Osteoblast (primary cell): ENCODE measurements at places on chromosomes 12 and 14. TPM values are rescaled to one million over a fixed set of nuclear protein-coding genes. Genes with fewer than 3 reads are reported as not detected.
A peak's percentile ranks its signal among the peaks of the same experiment; 100 is the strongest.

- no peak for DNase-seq
Observed at GRCh38 chr12:77058740-77059139, 6.6 kb downstream of the E2F7 start.

GRCh38 chr14:76844223-76844622, 18.0 kb downstream of the LRRC74A start:
- DNase-seq = no peak

GRCh38 chr12:43105426-43105981, 446.5 kb downstream of the ADAMTS20 start:
- no peak for DNase-seq

DNA sequence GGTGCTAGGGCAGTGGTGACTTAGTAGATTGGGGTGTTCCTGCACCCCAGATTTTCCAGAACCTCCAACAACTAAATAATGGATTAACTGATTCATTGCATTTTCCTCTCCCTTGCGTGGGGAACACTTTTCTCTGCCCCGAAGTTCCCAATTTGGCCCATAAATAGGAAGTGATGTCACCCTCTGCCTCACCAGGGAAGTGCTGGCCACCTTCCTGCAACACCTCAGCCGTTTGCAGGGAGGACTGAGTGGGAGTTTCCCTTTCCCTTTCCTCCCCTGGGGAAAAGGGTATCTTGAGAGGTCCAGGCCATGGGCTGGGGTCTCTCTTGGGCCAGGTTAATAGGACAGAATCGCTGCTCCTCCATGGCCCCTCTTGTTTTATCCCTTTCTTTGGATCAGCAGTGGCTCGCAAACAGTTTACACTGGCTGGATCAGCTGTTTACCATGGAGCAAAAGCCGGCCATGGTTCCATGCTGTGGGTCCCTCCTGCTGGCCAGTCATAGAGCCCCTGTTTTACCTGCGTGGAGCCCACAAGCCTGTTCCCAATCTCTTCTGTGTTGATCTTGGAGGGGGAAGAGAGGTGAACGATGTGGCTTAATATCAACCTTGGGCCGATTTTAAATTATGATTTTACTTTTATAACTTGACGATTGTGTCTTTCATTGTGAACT, 91.6 kb upstream of the VRK1 start:
- DNase-seq = no peak

DNA sequence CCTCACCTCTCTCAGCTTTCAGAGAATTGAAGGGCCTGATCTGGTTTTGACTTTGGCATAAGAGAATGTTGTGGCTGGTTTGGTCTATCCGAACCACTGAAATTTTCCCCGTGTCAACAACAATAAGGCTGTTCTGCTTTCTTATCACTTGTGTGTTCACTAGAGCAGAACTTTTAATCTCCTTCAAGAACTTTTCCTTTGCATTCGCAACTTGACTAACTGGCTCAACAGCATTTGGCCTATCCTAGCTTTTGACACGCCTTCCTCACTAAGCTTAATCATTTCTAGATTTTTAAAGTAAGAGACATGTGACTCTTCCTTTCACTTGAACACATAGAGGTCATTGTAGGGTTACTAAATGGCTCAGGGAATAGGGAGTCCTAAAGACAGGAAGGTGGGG, 25.9 kb upstream of the EDDM3A start:
- no peak for DNase-seq

GRCh38 chr14:36451310-36452065, 68.5 kb downstream of the NKX2-1 start:
- DNase-seq = no peak

DNA sequence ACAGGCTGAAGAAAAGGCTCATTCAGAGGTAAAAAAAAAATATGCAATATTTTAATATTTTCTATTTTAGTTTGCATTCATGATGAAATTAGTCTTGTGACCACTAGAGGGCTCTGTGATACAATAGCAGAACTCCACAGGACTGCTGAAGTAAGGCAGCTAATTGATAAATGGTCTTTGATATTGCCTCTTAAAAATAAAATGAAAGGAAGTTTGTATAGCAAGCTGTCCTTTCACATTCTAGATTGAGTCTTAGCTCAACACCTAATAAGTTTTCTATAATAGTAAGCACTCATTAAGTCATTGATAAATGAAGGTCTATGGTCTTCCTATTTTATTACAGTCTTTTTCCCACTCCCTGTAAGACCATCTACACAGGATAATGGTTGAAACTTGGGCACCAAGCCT, 315.7 kb downstream of the NAV3 start:
- peak; percentile 63 for DNase-seq

GRCh38 chr14:104773505-104774452, 20.8 kb downstream of the SIVA1 start:
- DNase-seq = peak; percentile 78

DNA sequence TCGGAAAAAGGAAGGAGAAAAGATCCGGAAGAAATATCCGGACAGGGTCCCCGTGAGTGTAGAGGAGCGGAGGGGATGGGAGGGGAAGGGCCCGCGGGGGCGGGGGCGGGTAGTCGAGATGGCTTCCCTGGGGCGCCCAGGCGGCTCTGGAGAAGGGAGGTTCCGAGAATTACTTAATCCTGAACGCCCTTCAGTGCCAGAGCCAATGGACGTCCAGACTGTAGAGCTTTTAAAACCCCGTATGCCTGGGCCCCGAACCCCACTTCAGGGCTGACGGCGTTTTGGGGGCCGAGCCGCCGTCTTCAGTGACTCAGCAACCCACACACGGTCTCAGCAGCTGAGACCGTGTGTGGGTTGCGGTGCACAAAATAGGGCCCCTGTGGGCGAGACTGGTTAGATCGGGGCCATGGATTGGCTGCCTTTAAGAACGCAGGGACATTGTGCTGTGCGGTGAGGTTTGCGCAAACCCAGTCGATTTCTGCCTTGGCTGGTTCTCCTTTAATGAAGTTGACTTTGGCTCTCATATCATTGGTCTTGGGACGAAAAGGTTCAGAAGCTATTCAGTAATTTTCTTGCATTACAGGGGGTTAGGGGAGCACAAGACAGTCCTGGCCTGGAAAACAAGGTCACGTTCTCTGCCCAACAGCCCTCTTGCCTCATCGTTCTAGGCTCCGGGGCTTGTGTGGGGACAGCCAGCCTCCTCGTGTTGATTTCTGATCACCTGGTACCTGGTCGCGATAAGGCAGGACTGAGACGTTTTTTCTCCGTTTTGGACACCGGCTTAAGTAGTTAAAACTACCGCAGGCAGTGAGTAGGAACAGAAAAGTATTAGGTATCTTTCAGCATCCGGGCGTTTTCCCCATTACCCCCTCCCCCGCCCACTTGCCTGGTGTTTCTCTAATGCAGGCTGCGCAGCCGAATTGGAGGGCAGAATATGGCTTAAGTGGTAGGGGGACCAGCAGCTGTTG, 775 bp downstream of the GABARAPL1 start:
- peak; percentile 86 for DNase-seq

DNA sequence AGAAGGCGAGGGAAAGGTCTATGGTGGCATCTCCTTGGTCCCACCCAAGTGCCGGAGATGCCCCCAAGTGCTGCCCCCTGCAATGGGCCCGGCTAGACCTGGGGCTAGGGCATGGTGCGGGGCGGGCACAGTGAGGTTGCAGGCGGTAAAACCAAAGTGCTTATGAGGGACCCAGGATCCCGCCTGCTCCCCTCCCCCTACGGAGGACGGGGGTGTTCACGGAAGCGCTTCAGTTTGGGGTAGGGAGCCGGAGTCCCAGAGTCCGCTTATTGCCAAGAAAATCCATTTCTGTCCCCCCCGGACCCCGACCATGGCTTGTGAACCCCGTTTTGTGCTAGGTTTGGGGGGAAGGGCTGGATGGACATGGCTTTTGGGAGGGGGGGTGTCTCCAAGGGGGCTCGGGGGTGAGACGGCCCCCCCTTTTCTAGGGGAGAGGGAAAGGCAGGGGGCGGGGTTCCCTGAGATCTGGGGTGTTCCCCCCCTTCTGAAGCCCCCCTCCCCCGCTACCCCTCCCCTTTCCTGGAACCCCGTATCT, 5.4 kb upstream of the GPR84 start:
- peak; percentile 58 for DNase-seq

DNA sequence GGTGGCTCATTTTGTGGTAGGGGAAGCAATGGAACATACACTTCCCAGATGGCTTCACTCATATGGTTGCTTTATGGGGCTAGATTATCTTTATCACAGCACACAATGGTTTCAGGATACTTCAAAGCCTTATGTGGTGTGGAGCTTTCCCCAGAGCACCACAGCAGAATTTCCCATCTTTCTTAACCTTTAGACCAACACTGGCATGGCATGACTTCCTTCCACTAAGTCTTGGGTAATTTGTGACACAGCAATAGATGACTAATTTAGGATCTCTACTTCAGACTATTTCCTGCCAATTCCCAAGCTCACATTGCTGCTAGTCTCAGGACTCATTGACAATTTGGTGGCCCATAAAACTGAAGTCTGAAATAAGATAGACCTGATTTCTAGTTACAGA, 36.9 kb upstream of the DCN start:
- DNase-seq = no peak

GRCh38 chr12:13609894-13610679, 371.3 kb downstream of the GRIN2B start:
- DNase-seq = no peak

- DNase-seq = peak; percentile 88
Observed at GRCh38 chr12:1590221-1590979, 4.0 kb downstream of the FBXL14 start.

- DNase-seq = no peak
Observed at GRCh38 chr12:24756479-24757024, 192.3 kb downstream of the BCAT1 start.

- DNase-seq = peak; percentile 62
Observed at GRCh38 chr14:102909911-102910310, 12.6 kb upstream of the AMN start.

DNA sequence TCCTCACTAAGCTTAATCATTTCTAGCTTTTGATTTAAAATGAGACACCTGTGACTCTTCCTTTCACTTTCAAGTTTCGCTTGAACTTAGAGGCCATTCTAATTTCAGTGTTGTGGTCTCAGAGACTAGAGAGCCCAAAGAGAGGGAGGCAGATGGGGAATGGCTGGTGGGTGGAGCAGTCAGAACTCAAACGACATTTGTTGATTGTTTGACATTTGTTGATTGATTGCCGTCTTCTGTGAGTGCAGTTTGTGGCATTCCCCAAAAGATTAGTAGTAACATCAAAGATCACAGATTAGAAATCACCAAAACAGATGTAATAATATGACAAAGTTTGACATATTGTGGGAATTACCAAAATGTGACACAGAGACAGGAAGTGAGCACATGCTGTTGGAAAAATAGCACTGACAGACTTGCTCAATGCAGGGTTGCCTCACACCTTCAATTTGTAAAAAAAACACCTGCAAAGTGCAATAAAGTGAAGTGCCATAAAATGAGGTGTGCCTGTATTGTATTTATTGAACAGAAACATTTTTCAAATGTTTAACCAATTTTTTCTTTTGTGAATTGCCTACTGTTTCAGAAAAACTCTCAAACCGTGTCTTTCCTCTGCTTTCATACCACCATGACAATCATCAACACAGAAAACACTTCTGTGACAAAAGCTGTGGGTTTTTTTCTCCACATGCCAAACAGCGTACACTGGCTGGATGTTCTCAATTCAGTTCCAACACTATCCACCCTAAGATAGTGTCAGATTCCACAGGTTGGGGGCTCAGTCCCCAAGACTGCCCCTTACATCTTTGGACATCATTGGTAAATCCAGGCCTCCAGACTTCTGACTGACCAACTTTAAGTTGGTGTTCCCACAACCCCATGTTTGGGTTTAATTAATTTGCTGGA, 376.3 kb upstream of the RGS6 start:
- no peak for DNase-seq

GRCh38 chr12:9699269-9699897, 29.9 kb downstream of the CLEC2D start:
- DNase-seq = no peak

GRCh38 chr14:75433631-75434071, 5.8 kb downstream of the JDP2 start:
- DNase-seq = no peak

DNA sequence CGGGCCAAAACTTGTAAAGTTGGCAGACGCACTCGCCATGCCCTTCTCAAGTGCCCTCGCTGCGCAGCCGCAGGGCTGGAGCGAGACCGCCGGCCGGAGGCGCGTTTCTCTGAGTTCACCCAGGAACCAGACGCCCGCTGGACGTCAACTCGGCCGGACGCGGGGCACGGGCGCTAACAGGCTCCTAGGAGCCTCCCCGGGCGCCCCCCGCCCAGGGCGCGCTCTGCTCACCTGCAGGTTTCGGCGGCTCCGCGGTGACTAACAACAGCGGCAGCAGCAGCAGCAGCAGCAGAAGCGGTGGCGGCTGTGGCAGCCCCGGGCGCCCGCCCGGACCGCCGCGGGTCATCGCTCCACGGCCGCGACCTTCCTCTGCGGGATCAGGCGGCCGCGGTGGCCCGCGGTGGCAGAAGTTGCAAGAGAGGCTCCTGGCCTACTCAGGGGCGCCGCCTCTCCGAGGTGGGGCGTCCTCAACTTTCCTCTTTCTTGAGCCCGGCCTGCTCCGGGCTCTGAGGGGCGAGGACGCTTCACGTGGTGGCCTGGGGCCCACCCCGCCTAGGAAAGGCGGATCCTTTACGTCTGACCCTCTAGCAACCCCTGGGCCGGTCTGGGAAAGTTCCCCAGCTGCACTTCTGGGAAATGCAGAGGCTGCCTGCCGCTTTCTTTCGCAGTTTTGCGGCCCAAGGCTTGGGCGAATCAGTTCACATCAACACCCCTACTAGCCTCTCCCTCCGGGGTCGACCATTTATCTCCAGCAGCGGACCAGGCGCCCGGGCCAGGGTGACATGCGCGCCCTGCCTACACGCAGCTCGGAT, at the start of gene PLBD1:
PLBD1 (minus strand) TSS at position 533 of the 812 bp plus-strand sequence; CDS start at position 346, 187 bp downstream.
- DNase-seq = peak; percentile 81

The MYBPC1 gene
- total RNA-seq = not detected in 2 replicates

The PLCZ1 gene
- total RNA-seq = not detected in 2 replicates

The SEL1L gene
- 132 and 151 TPM in 2 replicates for total RNA-seq

The PPFIA2 gene
- 3.3 and 4.7 TPM in 2 replicates for total RNA-seq

The VPS37B gene
- total RNA-seq = 19.2 and 20.6 TPM in 2 replicates

The ZDHHC17 gene
- total RNA-seq = 42.0 and 50.4 TPM in 2 replicates

The ZNF891 gene
- total RNA-seq = 1.4 and 1.5 TPM in 2 replicates

The CLEC2A gene
- total RNA-seq = not detected in 2 replicates

The SLC7A7 gene
- 4.3 and 4.7 TPM in 2 replicates for total RNA-seq

The KLRG1 gene
- under 0.01 and 0.29 TPM in 2 replicates for total RNA-seq
